Stimulated activated CD4-positive, alpha-beta T cell treated with anti-CD3 and anti-CD28 coated beads, Interleukin-2, amount 100 ng/mL, for 24 hours (primary cell): ENCODE measurements at places on chromosomes 6 and 20.

- no peak for DNase-seq
Measured at GRCh38 chr6:131937703-131938631, 13.2 kb downstream of the CCN2 start.

DNA sequence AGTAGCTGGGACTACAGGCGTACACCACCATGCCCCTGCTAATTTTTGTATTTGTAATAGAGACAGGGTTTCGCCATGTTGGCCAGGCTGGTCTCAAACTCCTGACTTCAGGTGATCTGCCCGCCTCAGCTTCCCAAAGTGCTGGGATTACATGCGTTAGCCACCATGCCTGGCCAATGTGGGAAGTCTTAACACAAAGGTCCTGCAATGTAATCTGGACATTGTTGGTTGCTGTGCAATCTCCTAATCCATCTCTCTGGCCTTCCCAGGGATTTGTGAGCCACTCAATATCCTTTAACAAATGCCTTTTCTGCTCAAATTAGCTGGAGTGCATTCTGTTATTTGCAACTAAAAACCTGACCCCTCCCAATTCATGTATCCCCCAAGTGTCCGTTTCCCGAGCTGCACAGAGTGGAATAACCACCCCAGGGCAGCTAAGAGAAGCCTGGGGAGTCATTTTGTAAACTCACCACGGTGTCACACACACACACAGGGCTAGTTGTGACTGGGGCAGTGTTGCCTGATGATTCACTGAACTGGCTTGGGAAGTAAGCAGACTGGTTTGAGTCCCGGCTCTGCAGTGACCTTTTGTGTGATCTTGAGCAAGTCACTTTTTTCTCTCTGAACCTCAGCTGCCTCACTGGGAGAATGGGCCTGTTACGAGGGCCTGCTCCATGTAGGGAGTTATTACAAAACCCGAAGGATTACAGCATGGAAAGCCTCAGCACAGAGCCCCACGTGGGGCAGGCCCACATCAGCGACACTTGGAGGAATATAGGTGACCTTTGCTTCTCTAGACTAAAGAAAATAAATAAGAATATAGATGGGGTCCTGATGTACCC, 152.3 kb downstream of the ZMYND8 start:
- no peak for DNase-seq

GRCh38 chr6:7052443-7053011, 55.2 kb upstream of the RREB1 start:
- no peak for DNase-seq

DNA sequence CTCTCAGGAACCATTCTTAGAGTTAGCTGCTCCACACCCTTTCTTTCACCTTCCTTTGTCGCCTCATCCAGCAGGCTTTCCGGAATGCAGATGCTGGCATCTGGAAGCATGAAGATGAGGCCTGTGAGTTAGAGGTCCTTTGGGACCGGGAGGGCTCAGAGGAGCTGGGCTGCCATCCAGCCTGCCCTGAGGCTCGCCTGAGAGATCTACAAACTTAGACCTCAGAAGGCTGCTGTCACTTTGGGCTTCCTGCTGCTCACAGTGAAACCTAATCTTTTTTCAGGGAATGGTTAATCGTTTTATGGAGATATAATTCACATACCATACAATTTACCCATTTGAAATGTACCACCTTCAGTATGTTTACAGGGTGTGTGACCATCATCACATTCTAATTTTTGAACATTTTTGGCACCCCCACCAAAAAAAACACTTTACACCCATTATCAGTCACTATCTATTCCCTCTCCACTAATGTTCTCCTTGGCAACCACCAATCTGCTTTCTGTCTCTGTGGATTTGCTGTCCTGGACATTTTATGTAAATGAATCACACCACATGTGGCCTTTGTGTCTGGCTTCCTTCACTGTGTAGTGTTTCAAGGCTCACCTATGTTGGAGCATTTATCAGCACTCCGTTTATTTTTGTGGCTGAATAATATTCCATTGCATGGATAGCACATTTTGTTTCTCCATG, 20.0 kb upstream of the MPC1 start:
- no peak for DNase-seq
